ENCODE measurements at places on chromosomes 7 and 10.

DNA sequence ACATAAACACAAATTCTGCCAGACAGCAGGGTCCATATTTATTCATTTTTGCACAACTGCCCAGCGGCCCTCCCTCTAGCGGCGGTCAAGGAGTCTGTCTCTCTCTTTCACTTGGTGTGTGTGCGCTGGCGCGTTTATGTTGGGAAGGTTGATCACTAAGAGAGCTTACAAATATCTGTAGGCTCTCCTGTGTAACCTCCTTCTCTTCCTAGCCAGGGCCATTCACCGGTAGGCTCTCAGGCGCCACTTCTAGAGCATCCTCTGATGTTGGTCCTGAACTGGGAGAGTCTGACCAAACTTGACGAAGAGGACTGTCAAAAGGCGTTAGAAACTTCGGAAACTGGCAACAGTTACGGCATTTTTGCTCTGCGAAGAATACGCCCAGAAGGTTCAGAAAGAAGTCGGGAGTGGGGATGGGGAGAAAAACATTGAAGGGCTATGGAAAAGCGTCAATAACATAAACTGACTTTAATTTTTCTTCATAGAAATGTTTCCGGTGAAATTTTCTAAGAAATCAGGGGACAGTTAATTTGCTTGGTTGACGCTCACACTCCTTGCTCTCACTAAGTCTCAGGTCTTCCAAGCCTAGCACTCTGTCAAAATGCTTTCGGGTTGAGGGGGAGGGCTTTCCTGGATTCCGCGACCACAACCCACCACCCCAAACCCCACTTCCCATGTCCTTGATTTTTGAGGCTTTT lies 731.1 kb downstream of the ZWINT start:
- no peak for DNase-seq

DNA sequence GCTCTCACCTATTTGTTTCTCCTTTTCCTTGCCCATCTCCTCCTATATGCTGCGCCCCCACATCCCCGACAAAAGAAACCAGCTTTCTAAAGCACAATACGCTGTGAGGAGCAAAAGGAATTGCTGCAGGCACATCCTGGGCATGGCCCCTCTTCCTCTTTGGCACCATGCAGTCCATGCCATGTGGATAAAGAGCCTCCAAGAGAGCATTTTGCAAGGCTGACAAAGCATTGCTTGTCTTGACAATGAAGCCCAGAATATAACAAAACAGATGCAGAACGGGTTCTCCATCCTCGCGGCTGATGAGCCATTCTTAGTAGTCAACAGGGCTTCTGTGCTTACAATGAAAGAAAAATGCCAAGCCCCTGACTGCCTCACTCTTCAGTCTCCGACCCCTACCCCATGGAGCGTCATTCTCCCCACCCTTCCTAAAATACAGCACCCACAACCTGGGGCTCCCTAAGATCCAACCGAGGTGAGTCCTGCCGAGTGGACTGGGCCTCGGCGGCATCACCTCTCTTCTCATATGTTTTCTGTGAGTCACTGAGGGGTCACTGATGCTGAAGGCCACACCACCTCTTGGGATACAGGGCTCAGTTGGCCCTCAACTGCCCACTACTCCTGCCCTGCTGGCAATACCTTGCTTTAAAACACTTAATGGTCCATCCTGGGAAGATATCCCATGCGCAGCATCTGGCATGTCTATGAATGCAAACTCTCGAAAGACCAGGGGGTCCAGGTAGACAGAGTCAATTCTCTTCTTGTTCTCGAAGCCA lies 47.5 kb downstream of the GSDME start:
- DNase-seq, result no peak

GRCh38 chr10:88728107-88728763 lies 22.2 kb downstream of the LIPK start:
- DNase-seq, result no peak

DNA sequence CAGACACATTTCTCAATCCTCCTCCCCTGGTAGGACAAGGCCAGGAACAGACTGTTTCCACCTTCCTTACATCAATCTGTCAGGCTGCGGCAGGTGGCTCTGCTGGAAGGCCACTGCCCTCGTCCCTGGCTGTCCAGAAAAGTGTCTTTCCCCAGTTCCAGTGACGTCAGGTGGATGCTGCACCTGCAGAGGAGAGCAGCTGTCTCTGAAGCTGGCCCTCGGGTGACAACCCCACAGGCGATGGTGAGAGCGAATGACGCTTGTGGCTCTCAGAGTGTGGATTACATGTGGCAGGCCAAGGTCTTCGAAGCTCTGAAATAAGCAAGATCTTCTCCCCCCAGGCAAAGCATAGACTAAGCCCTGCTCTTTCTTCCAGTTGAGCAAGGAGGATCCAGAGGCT lies 146.9 kb upstream of the RET start:
- DNase-seq, result no peak

- no peak for DNase-seq
Observed at GRCh38 chr10:49138361-49138891, 4.6 kb upstream of the FAM170B start.

- DNase-seq, result no peak
Observed at GRCh38 chr10:35637462-35637861, 4.6 kb downstream of the FZD8 start.

GRCh38 chr7:113200281-113200680 lies 81.9 kb upstream of the SMIM30 start:
- DNase-seq, result no peak

DNA sequence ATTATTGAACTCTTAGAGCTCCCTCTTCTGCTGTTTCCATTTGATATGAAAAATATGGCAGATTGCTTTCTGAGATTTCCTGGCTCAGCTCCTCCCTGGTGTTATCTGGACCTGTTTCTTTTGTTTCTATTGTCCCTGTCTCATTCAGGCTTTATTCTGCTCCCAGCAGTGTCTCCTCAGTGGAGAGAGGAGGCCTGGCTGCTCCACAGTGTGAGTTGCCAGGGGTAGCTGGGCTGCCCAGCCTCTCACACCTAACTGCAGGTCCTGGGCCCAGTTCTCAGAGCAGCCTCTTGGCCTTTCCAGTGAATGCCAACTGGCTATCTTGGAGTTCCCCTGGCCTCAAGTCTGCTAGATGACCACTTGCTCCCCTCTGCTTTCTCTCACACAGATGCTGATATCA lies 127.0 kb downstream of the VPS41 start:
- DNase-seq, result no peak

- no peak for DNase-seq
Observed at GRCh38 chr10:95531994-95532399, 29.2 kb downstream of the SORBS1 start.

DNA sequence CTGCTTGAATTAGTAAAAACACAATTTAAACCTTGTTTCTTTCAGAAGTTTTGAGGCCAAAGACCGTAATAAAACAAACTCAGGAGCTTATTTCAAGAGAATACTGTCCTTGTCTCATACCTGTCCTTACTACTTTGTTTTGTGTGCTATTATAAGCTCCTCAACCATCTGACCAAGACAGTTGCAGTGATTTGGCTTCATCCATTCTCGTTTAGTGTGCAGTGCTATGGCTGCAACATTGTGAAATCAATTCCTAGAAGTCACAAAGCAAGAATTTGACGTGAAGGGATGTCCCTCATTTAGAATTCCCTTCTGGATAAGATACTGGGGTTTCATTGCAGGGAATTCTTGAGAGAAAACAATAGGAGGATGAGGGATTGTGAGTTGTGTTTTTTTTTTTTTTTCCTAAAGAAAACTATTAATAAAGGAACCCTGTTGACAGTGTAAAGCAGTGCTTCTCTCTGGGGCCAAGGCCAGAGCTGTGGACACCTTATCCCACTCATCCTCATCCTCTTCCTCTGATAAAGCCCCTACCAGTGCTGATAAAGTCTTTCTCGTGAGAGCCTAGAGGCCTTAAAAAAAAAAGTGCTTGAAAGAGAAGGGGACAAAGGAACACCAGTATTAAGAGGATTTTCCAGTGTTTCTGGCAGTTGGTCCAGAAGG lies at the start of gene OIT3:
Gene OIT3 (plus strand): TSS at position 604 of the 663 bp plus-strand sequence. CDS start 60 bp downstream, outside the sequence.
- DNase-seq, result no peak

DNA sequence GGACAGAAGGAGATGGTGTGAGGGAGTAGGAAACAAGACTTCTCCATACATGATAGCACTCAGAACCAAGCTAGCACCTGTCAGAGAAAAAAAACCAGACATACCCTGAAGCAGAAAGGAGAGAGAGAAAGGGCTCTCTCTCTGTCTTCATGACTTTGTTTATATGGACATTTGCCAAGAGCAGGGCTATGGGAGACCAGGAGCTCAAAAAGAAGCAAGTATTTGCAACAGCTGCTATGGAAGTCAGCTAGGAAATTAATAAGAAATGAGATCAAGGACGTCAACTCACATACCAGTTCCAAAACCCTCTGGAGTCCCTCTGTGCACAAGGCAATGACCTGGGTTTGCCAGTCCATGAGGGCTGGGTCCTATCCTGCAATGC lies 111.6 kb downstream of the SGMS1 start:
- no peak for DNase-seq

DNA sequence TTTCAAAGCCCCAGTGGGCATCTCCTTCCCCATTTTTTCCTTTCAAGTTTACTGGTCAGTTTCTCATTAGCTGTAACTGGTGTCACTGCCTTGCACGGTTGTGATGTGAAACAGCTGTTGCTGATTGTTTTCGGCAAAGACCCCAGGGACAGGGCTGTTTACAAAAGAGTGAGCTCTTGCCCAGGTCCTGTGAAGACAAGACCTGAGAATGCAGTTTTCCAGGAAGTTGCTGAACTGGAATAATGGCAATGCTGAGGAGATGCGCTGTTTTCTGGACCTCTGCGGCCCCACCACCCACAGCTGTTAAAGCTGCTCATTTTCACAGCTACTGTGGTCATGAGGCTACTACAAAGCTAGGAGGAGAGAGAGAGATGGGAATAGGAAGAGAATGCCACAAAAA lies 116.6 kb upstream of the RSU1 start:
- DNase-seq, result no peak

DNA sequence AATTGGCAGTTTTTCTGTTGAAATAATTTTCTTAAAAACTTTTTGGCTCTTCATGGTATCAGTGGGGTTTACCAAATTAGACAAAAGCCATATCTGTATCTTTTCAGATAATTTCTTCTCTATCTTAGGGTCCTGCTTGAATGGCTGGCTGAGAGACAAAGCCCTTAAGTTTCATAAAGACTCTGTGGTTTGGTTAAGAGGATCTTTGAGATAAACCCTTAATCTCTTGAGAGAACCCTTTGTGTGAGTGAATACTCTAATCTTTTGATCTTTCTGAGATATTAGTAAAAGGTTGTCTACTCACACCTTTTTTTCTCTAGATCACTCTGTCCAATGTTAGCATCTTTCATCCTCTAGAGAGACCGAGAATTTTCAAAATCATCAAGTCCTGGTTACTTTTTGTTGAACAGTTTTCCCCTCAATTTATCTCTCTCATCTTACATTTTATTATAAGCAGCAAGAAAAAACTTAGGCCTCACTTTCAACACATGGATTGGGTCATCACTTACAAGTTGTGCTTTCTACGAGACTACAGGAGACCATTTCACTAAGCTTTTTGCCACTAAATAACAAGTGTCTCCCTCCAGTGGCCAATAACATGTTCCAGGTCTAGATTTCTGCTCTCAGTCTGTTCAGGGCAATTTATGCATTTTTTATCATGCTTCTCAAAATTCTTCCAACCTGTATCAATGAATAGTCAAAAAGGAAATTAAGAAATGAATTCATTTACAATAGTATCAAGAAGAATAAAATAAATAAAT lies 28.4 kb downstream of the DNAJC9 start:
- DNase-seq, result no peak

- no peak for DNase-seq
Observed at GRCh38 chr7:145030754-145031153, 194.9 kb upstream of the TPK1 start.

- DNase-seq, result no peak
Observed at GRCh38 chr7:159045839-159046238, 98.8 kb downstream of the VIPR2 start.

DNA sequence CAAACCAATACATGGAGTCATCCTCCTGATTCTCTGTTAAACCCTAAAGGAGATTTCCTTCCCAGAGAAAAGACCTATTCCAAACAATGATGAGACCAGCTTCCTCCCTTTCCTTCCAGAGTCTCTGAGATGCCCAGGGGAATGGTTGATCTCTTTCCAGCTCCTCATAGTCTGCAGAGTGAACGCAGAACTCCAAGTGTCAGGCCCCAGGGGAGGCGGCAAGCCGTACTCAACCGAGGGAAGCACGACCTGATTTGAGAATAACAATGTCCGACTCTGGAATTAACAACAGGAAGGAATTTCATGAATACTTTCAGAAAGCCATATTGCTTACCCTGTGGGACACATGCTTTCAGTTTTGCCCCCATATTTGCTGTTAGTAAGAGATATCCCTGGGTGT lies 241.7 kb upstream of the GLI3 start:
- DNase-seq, result no peak

DNA sequence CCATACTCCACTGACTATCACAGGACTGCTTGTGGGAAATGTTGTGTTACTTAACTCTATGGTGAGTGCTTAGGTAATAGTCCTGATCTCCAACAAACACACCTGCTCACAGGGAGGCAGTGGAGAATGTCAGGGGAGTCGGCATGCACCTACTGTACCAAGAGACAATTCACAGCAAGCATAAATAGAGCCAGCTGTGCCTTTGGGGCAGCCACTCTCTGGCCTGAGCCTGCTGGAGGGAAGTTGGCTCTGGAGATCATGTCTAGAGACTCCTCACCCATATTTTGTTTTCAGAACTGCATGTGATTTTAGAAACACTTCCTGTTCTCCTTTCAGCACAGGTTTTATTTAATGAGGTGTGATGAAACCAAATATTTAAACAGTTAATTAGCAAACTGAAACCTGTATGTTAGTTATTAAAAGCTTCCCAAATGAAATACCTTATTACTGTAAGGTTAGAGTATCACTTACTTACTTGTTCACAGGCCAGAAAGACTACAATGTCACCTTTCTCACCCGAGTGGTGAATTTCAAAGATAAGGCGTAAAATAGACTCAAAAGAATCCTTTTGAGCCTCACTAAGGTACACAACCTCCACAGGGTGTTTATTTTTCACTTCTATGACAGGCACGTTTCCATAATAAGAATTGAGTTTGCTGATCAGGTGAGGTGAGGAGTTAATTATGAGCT lies 21.8 kb downstream of the DHX32 start:
- DNase-seq, result no peak

DNA sequence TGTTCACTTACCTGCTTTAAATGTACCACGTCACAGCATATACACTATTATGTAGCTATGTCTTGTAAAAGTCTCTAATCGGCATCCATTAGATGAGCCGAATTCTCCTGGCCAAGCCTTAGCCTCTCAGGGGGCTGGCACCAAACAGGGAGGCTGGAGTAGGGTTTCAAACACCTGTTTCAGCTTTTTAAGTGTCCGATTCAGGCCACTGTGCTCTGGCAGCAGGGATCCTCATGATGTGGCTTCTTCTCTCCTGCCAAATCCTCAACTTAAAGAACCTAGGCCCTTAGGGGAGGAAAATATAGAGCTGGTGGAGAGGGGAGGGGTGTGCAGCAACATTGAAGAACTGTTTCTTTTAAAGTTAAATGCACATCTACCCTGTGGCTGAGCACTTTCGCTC lies 68.5 kb upstream of the NFKB2 start:
- no peak for DNase-seq

GRCh38 chr7:82567356-82567755 lies 123.8 kb upstream of the CACNA2D1 start:
- no peak for DNase-seq

- no peak for DNase-seq
Observed at GRCh38 chr10:50927522-50928189, 42.2 kb upstream of the A1CF start.
